HFFc6 (cell line): ENCODE measurements at places on chromosomes 4 and X. TPM values are rescaled to one million over a fixed set of nuclear protein-coding genes. Genes with fewer than 3 reads are reported as not detected.

FRMPD4 gene
- total RNA-seq, result 0.07 to 0.53 TPM (median 0.09 TPM) in 3 replicates

AP1AR gene
- total RNA-seq, result 10.2 to 11.9 TPM (median 10.2 TPM) in 3 replicates

MAGEA2 gene
- total RNA-seq, result not detected in 3 replicates

STOX2 gene
- total RNA-seq, result 0.35 TPM in 1 of 3 replicates, not detected in the others

ZCCHC18 gene
- 0.15 to 0.35 TPM (median 0.17 TPM) in 3 replicates for total RNA-seq

PNMA5 gene
- total RNA-seq, result not detected in 3 replicates

MAGEB1 gene
- total RNA-seq, result not detected in 3 replicates

PCYT1B gene
- not detected in 3 replicates for total RNA-seq

DNA sequence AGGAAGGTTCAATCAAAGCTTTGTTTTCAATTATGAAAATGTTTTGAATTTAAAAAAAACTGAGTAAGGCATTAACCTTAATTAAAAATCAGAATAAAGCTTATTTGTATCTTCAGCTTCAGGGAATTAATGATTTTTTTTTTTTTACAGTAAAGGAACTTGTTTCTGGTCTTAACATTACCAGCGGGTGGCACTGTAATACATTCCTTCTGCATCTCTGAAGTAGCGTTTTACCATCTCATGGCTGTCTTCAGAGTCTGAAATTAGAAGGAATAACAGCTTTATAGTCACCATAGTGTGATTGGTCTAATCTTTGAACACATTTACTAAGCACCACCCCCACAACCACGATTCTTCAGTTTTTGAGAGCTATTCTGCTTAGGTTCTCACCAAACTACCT is 102.6 kb downstream of the IL1RAPL2 start:
- H3K4me1 ChIP-seq, result no peaks in the 10 kb centered on the region
- no peaks in the 10 kb centered on the region; the same call in 1 of the 2 replicates for H3K27me3 ChIP-seq
- H3K27ac ChIP-seq, result no peak overlapping the region
- H3K4me3 ChIP-seq, result no peak overlapping the region

DNA sequence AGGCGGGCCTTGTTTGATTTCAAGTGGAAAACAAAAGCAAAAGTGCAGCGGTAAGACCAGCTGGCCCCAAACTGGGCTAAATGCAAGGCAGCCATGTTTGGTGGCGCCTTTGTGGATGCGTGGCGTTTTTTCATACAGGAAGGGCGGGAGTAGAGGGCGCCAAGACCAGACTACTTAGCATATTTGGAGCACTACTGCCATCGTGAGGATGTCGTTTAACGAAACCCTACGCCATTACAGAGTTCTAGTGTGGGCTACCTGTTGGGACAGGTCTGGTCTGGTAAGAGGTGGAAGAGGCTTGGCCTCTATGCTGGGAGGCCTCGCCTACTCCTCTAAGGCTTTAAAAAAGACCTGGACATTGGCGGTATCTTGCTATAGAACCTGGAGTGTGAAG is 230.7 kb upstream of the STK26 start:
- peak overlapping the region; percentile 89; the same call in 1 of the 2 replicates for H3K27ac ChIP-seq
- no peaks in the 10 kb centered on the region; the same call in 1 of the 2 replicates for H3K36me3 ChIP-seq
- H3K4me1 ChIP-seq, result peaks cover 36% of the 10 kb centered on the region; the same call in 1 of the 2 replicates
- no peak for DNase-seq
- peaks cover 1% of the 10 kb centered on the region; the same call in 1 of the 2 replicates for H3K27me3 ChIP-seq

GRCh38 chr4:14920237-14920636 is 82.0 kb upstream of the CPEB2 start:
- no peak overlapping the region for H3K4me3 ChIP-seq
- H3K4me1 ChIP-seq, result peaks cover 15% of the 10 kb centered on the region
- H3K27me3 ChIP-seq, result peaks cover 3% of the 10 kb centered on the region; the same call in 1 of the 2 replicates
- no peak for DNase-seq

DNA sequence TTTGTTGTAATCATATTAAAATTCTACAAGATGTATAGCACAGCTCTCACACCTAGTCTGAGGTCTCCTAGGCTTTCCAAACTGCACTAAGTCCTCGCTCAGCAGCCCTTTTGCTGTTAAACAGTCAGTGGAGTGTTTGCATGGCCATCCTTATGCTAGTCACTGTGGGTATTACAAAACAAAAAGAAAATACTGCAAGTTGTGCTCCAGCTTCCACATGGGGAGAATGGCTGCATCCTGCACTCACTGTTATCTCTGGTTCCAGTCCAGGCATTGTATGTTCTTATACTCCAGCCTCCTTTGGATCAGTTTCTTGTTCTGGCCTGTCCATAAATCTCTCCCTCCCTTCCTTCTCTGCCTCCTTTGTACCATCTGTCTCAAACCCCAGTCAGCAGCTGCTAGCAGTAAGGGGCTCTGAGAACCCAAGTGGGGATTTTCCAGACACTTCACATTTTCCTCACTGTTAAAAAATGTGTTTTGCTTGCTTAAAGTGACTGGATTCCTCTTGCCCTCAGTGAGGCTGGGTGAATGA is 38.5 kb upstream of the BMP15 start:
- no peaks in the 10 kb centered on the region for H3K4me1 ChIP-seq
- no peak overlapping the region for H3K4me3 ChIP-seq
- H3K27me3 ChIP-seq, result no peaks in the 10 kb centered on the region
- no peak for DNase-seq
- no peaks in the 10 kb centered on the region for H3K36me3 ChIP-seq

DNA sequence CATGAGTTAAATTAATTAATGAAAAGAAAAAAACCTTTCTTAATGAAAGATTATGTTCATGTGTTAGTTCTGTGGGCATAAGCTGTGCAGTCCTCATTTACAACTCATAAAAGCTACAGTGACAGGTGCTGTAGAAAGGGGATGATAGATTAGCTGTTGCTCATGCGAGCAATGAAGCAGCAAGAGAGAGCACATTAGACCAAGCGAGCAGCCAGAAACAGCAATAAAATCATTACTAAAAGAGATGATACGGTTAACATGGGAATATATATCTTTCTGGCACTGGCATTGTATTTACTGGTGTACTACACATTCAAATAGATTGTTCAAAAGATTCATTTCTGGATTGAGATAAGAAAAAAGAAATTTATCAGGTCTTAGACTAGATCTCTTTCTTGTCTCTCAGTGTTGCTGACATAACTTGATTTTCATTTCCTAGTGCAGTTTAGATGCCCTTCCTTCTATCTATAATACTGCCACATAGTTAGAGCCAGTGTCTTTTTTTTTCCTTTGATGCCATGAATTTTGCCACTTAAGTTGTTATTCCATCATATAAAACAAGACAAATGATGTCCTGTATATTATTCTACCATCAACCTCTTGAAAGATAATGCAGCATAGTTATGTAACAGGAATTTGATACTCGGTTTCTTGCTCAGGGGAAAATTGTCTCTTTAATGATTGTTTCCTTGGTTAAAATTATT is 164.6 kb downstream of the BANK1 start:
- no peak overlapping the region for H3K4me3 ChIP-seq
- H3K4me1 ChIP-seq, result peaks cover 18% of the 10 kb centered on the region
- H3K27me3 ChIP-seq, result 0 out of 2 replicates have a peak, but pooled peaks cover 2% of the 10 kb centered on the region
- DNase-seq, result no peak

DNA sequence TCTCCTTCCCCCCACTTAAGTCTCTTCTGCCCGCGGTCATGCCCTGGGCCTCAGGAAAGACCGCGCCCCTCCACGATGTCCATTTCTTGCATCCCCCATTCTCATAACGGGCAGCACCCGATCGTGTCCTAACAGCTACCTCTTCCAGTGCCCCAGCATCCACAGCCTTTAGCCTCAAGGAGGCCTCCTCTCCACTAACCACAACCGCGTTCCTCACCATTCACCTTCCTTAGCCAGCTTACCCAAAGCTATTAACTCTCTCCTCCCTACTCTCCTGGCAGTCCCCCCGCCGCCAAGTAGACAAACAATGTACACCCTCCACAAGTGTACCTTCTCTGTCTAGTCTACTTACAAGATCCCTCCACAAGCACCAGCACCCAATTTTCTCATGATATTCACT is 58.6 kb upstream of the PAGE5 start:
- H3K27me3 ChIP-seq, result peaks cover 6% of the 10 kb centered on the region
- peak overlapping the region; percentile 93 for H3K4me3 ChIP-seq
- H3K27ac ChIP-seq, result peak overlapping the region; percentile 94
- peaks cover 6% of the 10 kb centered on the region; the same call in 1 of the 2 replicates for H3K4me1 ChIP-seq
- no peaks in the 10 kb centered on the region for H3K36me3 ChIP-seq

GRCh38 chr4:20386906-20387305 is 135.2 kb downstream of the SLIT2 start:
- no peak overlapping the region for H3K27ac ChIP-seq
- no peak for DNase-seq
- no peaks in the 10 kb centered on the region for H3K27me3 ChIP-seq
- H3K36me3 ChIP-seq, result no peaks in the 10 kb centered on the region

DNA sequence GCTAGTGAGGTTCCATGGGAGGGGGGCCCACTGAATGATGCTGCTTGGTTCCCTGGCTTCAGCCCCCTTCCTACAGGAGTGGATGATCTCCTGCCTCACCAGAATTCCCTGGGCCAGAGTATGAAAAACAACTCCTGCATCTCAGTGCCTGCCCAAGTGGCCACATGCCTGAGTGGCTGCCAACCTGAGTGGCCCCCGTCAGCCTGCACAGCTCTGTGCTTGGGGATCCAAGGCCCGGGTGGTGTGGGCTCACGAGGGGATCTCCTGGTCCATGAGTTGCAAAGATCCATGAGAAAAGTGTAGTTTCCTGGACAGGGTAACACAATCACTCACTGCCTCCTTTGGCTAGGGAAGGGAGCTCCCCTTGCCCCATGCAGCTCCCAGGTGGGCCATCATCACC is 17.1 kb downstream of the STPG2 start:
- H3K36me3 ChIP-seq, result no peaks in the 10 kb centered on the region
- H3K27me3 ChIP-seq, result peaks cover 3% of the 10 kb centered on the region; the same call in 1 of the 2 replicates
- no peaks in the 10 kb centered on the region for H3K4me1 ChIP-seq
- no peak overlapping the region for H3K4me3 ChIP-seq
- DNase-seq, result no peak

DNA sequence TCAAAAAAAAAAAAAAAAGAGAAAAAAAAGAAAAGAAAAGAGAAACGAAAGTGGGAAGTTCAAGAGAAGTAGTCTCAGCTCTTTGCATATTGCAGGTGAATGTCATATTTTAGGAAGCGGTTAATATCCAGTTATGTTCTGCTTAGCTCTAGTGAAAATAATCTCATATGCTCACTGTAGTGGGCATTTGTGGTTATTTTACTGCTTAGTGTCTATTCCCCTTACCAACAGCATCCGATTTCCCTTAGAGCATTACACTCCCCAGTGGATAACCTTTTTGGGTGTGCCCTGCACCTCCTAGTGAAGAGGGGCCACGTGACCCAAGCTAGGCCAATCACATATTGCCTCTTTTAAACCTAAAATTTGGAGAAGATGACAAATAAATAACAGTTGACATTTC is 111.2 kb upstream of the ZNF827 start:
- no peak overlapping the region for H3K27ac ChIP-seq
- peaks cover 12% of the 10 kb centered on the region; the same call in 1 of the 2 replicates for H3K36me3 ChIP-seq
- peaks cover 43% of the 10 kb centered on the region for H3K4me1 ChIP-seq
- no peak for DNase-seq

GRCh38 chrX:56099271-56099670 is 132.9 kb upstream of the KLF8 start:
- DNase-seq, result no peak
- no peak overlapping the region for H3K4me3 ChIP-seq
- H3K27ac ChIP-seq, result no peak overlapping the region
- H3K36me3 ChIP-seq, result no peaks in the 10 kb centered on the region

- H3K36me3 ChIP-seq, result no peaks in the 10 kb centered on the region
- no peak for DNase-seq
These were observed 87.7 kb downstream of the FBXW7 start for GRCh38 chr4:152448038-152448707.

DNA sequence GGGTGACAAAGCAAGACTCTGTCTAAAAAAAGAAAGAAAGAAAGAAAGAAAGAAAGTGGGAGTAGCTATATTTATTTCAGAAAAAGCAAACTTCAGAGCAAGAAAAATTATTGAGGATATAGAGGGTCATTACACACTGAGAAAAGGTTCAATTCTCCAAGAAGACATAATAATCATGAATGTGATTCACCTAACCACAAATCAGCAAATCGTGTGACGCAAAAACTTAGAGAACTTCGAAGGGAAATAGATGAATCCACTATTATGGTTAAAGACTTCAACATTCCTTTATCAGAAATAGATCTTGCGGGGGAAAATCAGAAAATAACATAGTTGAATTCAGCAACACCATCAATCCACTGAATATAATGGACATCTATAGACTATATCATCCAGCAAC is 219.3 kb upstream of the LDB2 start:
- H3K4me3 ChIP-seq, result no peak overlapping the region
- no peak for DNase-seq
- no peak overlapping the region for H3K27ac ChIP-seq
- H3K27me3 ChIP-seq, result no peaks in the 10 kb centered on the region

DNA sequence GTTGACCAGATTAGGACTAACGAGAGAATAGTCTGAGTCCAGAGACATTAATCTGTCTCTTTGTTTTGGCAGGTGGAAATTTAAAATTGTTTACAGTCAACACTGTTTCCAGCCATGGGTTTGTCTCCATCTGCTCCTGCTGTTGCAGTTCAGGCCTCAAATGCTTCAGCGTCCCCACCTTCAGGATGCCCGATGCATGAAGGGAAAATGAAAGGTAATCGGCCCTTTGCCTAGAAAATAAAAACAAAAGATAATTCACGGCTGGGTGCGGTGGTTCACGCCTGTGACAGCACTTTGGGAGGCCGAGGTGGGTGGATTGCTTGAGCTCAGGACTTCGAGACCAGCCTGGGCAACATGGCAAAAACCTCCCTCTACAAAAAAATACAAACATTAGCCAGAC is 815 bp downstream of the HCCS start:
- H3K4me1 ChIP-seq, result peaks cover 50% of the 10 kb centered on the region
- no peaks in the 10 kb centered on the region for H3K27me3 ChIP-seq
- H3K27ac ChIP-seq, result peak overlapping the region; percentile 94
- H3K4me3 ChIP-seq, result no peak overlapping the region; the same call in 1 of the 2 replicates
- DNase-seq, result no peak
- peaks cover 4% of the 10 kb centered on the region; the same call in 1 of the 2 replicates for H3K36me3 ChIP-seq

DNA sequence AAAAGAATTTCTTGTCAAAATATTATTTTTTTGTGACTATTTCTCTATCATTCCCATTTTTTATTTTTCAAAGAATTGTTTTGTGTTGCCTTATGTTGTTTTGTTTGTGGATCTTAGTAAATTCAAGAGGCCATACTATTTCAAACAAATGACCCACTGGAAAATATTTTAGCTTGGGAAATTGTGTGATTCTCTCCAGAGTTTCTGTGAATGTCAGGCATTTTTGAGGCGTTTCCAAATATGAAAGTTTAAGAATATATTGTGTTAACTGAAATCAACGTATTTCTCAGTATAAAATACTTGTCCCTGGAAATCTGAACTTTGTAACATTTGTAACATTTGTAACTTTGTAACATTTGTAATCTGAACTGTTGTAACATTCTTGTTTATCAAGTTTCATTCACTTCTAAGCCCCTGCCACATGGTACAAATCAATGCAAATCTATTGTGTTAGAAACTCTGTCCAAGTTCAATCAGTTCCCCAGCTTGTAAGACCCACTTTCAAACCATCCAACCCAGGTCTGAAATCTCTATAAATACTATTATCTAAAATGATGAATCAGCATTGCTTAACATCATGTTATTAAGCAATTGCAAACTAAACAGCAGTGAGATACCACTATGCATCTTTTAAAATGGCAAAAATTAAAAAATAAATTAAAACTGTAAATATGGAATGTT is 465.4 kb upstream of the GRID2 start:
- no peak overlapping the region for H3K4me3 ChIP-seq
- H3K36me3 ChIP-seq, result no peaks in the 10 kb centered on the region; the same call in 1 of the 2 replicates
- no peaks in the 10 kb centered on the region for H3K4me1 ChIP-seq
- H3K27me3 ChIP-seq, result no peaks in the 10 kb centered on the region; the same call in 1 of the 2 replicates

- no peaks in the 10 kb centered on the region for H3K36me3 ChIP-seq
- no peak for DNase-seq
- H3K27ac ChIP-seq, result no peak overlapping the region
- H3K4me3 ChIP-seq, result no peak overlapping the region
- H3K4me1 ChIP-seq, result no peaks in the 10 kb centered on the region
- H3K27me3 ChIP-seq, result peaks cover 7% of the 10 kb centered on the region
These were observed 214.1 kb upstream of the ATP6AP2 start for GRCh38 chrX:40366661-40367060.
